Activated T-helper 2 cell treated with anti-CD3 and anti-CD28 coated beads, Interferon-gamma antibody, Interleukin-2, Interleukin-4, amounts not matched to agents 10 μg/mL and 5 μg/mL and 100 μg/mL, durations not matched to agents 14 hours and 24 hours and 36 hours (primary cell): ENCODE measurements at places on chromosomes 13 and 19. TPM values are rescaled to one million over a fixed set of nuclear protein-coding genes. Genes with fewer than 3 reads are reported as not detected.

DNA sequence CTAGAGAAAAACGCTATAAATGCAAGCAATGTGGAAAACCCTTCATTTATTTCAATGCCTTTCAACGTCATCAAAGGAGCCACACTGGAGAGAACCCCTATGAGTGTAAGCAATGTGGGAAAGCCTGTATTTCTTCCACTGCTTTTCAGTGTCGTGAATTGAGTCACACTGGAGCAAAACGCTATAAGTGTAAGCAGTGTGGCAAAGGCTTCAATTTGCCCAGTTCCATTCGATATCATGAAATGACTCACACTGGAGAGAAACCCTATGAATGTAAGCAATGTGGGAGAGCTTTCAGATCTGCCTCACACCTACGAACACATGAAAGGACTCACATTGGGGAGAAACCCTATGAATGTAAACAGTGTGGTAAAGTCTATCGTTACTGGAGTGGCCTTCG lies 27.4 kb downstream of the ZNF20 start:
- DNase-seq: no peak
- H3K4me3 ChIP-seq: no peak overlapping the region
- no peaks in the 10 kb centered on the region for H3K27me3 ChIP-seq
- H3K27ac ChIP-seq: no peak overlapping the region
- no peaks in the 10 kb centered on the region for H3K4me1 ChIP-seq

GRCh38 chr13:28976195-28976594 lies 156.1 kb downstream of the MTUS2 start:
- H3K4me1 ChIP-seq: no peaks in the 10 kb centered on the region
- no peak overlapping the region for H3K4me3 ChIP-seq
- no peaks in the 10 kb centered on the region for H3K36me3 ChIP-seq
- no peak for DNase-seq
- no peaks in the 10 kb centered on the region for H3K27me3 ChIP-seq

WDR88 gene
- total RNA-seq: not detected in 2 replicates

DNA sequence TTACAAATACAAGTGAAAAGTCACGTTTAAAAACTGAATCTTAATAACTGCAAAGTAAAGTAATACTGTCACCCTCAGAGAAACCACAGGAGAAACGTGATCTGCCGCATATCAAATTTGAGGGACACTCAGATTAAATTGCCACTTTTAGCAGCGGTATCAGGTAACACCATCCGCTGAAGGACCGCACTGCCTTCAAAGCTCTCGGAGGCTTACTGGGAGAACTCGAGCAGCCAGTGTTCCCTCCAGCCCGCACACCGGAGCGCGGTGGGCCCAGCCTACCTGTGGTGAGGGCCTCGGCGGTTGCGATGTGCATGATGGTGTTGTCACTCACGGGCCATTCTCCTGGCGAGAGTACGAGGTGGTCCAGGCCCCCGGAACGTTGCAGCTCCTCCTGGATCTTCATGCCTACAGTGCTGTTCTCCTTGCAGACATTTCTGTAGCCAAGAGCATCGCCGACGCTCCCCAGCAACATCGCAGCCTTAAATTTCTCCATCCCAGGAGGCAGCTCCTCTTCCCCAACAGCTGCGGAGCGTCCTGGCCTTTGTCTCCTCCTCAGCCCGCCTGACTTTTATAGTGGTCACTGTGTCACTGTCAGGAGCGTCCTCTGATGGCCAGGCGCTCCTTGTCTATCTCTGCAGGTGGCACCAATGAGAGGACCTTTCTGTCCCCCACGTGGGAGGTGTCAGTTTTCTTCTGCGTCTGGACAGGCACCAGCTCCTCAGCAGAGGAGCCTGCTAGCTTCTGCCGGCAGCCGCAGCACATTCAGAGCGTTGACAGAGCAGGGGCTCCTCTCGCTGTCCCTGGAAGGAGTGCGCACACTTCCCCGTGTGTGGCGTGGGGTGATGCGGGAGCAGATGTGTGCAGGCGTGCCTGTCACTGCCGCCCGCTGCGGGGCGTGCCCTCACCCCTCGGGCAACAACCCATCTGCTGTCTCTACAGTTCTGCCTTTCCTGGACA lies at the start of gene ADPRHL1:
TSS of gene ADPRHL1 (minus strand) at position 547 of the 960 bp plus-strand sequence. CDS start at position 496, 51 bp downstream.
- no peak for DNase-seq
- no peaks in the 10 kb centered on the region for H3K27me3 ChIP-seq
- no peaks in the 10 kb centered on the region for H3K4me1 ChIP-seq
- no peak within 1 kb of the TSS for H3K4me3 ChIP-seq
- H3K27ac ChIP-seq: no peak within 1 kb of the TSS

- H3K4me3 ChIP-seq: no peak overlapping the region
- no peak overlapping the region for H3K27ac ChIP-seq
- no peaks in the 10 kb centered on the region for H3K36me3 ChIP-seq
- H3K27me3 ChIP-seq: peaks cover 25% of the 10 kb centered on the region
Measured at GRCh38 chr13:30704596-30704995, 30.7 kb upstream of the ALOX5AP start.

- no peak overlapping the region for H3K4me3 ChIP-seq
- no peaks in the 10 kb centered on the region for H3K27me3 ChIP-seq
- no peak for DNase-seq
- H3K4me1 ChIP-seq: no peaks in the 10 kb centered on the region
- H3K27ac ChIP-seq: no peak overlapping the region
Measured at GRCh38 chr19:33602576-33603204, 19.1 kb upstream of the CHST8 start.

DNA sequence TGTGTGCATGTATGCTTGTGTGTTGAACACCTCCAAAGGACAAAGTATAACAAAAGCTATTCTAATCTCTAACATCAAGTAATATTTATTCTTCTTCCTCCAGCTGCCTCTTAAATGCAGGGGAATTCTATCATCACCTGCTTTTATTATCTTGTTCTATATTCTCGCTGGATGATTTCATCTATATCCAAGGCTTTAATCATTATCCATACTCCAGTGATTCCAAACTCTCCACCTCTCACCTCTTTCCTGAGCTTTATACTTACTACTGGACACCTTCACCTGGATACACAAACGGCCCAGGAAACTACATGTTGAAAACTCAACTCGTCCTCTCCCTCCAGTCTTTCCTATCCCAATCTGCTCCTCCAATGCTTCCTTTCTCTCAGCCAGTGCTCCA lies 418.6 kb downstream of the KLF5 start:
- no peak overlapping the region for H3K27ac ChIP-seq
- H3K36me3 ChIP-seq: no peaks in the 10 kb centered on the region
- no peaks in the 10 kb centered on the region for H3K4me1 ChIP-seq

DNA sequence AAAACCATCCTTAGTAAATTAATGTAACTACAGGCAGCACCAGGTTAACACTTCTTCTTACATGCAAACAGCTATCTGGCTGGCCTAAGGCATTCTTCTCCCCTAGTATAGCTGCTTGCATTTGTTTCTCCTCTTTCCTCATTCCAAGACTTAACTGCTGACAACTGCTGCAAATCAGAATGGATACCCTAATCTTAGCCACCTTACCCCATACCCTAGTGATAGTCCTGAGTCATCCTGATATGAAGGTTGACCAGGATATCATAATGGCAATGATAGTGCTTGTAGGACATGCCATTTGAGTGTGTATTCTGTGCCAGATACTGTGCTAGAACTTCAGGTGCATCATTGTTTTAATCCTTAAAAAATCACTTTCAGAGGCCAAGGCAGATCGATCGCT lies 138.2 kb upstream of the MAB21L1 start:
- H3K4me1 ChIP-seq: no peaks in the 10 kb centered on the region
- H3K27ac ChIP-seq: no peak overlapping the region
- no peaks in the 10 kb centered on the region for H3K27me3 ChIP-seq
- DNase-seq: no peak

- H3K36me3 ChIP-seq: no peaks in the 10 kb centered on the region
- no peak overlapping the region for H3K4me3 ChIP-seq
- H3K27me3 ChIP-seq: no peaks in the 10 kb centered on the region
- no peak overlapping the region for H3K27ac ChIP-seq
- DNase-seq: no peak
- no peaks in the 10 kb centered on the region for H3K4me1 ChIP-seq
Measured at GRCh38 chr13:72004246-72004645, 137.2 kb upstream of the DACH1 start.

PCDH17 gene
- total RNA-seq: not detected in 2 replicates

- peak overlapping the region; percentile 23 for H3K27ac ChIP-seq
- DNase-seq: no peak
- H3K27me3 ChIP-seq: peaks cover 34% of the 10 kb centered on the region
- H3K4me1 ChIP-seq: peaks cover 10% of the 10 kb centered on the region
- no peaks in the 10 kb centered on the region for H3K36me3 ChIP-seq
- H3K4me3 ChIP-seq: peak overlapping the region; percentile 34
Measured at GRCh38 chr19:40571005-40571318, 5.7 kb upstream of the SHKBP1 start.

- no peak overlapping the region for H3K4me3 ChIP-seq
- no peaks in the 10 kb centered on the region for H3K27me3 ChIP-seq
- no peak overlapping the region for H3K27ac ChIP-seq
- no peaks in the 10 kb centered on the region for H3K36me3 ChIP-seq
- DNase-seq: no peak
Measured at GRCh38 chr13:22276616-22277015, 605.7 kb downstream of the FGF9 start.

ACP7 gene
- not detected in 2 replicates for total RNA-seq

SIGLECL1 gene
- not detected in 2 replicates for total RNA-seq

DNA sequence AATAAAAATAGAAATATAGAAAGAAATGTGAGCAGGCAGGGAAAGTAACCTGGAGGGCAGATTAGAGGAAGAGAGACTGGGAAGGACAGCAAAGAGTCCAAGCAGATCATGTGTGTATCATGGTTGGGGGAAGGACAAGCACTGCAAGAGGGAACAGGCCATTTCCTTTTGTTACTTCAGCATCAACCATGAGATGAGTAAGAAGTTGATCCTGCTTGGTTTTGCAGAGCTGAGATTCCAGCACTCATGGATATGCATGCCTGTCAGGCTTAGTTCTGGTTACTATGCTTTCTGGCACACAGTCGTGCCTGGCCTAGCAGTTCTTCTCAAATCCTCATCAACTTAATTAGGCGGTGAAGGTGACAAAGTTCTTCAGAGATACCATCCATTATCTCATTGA lies 18.1 kb downstream of the NALCN start:
- no peaks in the 10 kb centered on the region for H3K36me3 ChIP-seq
- H3K4me1 ChIP-seq: no peaks in the 10 kb centered on the region

DNA sequence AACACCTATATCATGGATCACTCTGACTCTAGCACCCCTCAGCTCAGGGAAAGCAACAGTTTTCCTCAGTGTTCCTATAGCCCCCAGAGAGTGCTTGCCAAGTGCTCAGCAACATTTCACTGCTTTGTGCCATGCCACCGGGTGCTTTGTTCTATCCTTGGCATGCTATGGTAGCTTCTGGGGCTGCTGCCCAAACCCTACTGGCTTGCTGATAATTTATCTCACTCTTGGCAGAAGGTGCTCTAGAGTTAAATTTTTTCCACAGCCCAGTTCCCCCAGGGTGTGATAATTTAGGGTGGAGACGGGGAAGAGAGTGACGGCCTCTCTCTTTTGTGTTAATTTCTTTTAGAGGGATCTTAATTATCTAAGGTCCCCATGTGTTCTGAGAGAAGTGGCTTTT lies 12.6 kb upstream of the CSNK1A1L start:
- H3K36me3 ChIP-seq: no peaks in the 10 kb centered on the region
- DNase-seq: no peak
- H3K27me3 ChIP-seq: no peaks in the 10 kb centered on the region
- H3K4me1 ChIP-seq: no peaks in the 10 kb centered on the region

GRCh38 chr19:3159565-3159964 lies 19.0 kb upstream of the S1PR4 start:
- H3K27me3 ChIP-seq: no peaks in the 10 kb centered on the region
- peaks cover 31% of the 10 kb centered on the region for H3K4me1 ChIP-seq
- H3K4me3 ChIP-seq: no peak overlapping the region
- H3K36me3 ChIP-seq: peaks cover 51% of the 10 kb centered on the region
- DNase-seq: no peak

GPR180 gene
- 9.2 and 9.4 TPM in 2 replicates for total RNA-seq

ZNF780A gene
- total RNA-seq: 19.9 and 21.3 TPM in 2 replicates

BIVM gene
- 33.3 and 33.8 TPM in 2 replicates for total RNA-seq

FPR1 gene
- total RNA-seq: not detected in 2 replicates

DNA sequence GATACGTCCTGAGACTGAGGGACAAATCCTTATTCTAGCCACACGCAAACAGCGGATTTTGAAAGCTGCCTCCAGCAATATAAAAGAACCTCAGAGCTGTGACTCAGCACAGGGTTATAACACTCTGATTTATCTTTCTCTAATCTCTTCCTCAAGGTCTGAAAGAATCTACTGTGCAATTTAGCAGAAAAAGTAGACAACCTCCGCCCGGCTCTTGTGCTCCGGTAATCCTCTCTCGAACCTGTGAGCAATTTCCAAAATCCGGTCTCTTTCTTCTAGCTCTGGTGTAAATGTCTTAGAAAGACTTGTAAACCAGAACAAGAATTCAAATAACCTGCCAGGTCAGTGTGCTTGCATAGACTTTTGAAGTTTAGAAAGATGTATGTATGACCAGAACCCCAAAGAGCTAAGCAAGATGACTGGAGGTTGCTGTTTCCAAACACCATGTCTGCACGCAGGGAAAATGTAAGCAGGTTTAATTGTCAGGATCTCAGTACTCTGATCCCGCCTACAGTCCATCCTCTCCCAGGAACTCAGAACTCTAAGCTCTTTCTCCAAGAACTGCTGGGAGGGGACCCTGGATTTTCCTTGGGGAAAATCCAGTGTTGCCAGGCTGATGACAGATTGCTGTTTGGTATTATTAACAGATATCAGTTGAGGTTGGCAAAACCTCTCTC lies 338.1 kb downstream of the RFC3 start:
- H3K36me3 ChIP-seq: no peaks in the 10 kb centered on the region
- peak overlapping the region; percentile 18 for H3K4me3 ChIP-seq
- H3K27ac ChIP-seq: peak overlapping the region; percentile 90
- peaks cover 16% of the 10 kb centered on the region for H3K27me3 ChIP-seq
- H3K4me1 ChIP-seq: peaks cover 41% of the 10 kb centered on the region
- no peak for DNase-seq

DNA sequence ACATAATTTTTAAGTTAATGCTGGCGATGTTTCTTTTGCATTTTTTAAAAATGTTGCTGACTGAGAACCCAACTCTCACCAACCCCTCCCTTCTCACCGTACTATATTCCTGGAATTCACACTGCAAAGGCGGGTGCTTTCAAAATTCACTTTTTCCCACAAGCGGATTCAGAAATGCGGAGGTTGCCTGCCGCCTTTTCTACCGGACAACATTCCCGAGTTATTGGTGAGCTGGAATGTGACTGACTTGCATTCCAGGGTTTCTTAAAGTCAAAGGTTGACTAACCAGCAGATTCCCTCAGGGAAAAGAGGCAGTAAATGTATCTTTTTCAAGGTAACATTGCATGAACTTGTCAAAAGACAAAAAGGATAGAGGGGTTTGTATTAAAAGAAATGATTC lies 113.3 kb downstream of the RAB20 start:
- H3K4me3 ChIP-seq: no peak overlapping the region
- DNase-seq: no peak
- peaks cover 20% of the 10 kb centered on the region for H3K27me3 ChIP-seq
- H3K4me1 ChIP-seq: no peaks in the 10 kb centered on the region
- no peak overlapping the region for H3K27ac ChIP-seq

DNA sequence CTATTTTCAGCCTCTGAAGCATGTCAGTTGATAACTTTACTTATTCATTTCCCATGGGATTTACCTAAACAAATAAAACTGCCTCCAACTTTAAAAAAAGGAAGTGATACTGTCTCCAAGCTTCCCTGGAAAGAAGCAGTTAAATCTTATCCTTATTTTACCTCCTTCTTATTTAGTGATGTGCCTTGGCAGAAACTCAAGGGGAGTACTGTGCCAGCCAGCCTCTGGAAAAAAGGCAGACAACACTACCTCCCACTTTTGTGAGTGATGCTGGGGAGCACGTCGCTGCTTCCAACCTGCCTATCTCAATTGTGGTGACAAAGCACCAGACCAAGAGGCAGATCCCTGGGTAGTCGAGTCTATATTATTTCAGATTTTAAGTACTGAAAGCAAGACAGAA lies 765.6 kb downstream of the DIAPH3 start:
- H3K27ac ChIP-seq: no peak overlapping the region
- H3K36me3 ChIP-seq: no peaks in the 10 kb centered on the region
- H3K27me3 ChIP-seq: peaks cover 10% of the 10 kb centered on the region

- H3K36me3 ChIP-seq: peaks cover 8% of the 10 kb centered on the region
- no peak overlapping the region for H3K27ac ChIP-seq
- H3K4me3 ChIP-seq: peak overlapping the region; percentile 13
- no peaks in the 10 kb centered on the region for H3K27me3 ChIP-seq
Measured at GRCh38 chr19:982567-983170, 1.5 kb upstream of the WDR18 start.
